H9 (cell line): ENCODE measurements at places on chromosomes 4 and X. TPM values are rescaled to one million over a fixed set of nuclear protein-coding genes. Genes with fewer than 3 reads are reported as not detected.

The PABPC1L2B gene
- 1.8 TPM in 2 replicates for total RNA-seq

The MAGEE2 gene
- total RNA-seq = not detected in 2 replicates

DNA sequence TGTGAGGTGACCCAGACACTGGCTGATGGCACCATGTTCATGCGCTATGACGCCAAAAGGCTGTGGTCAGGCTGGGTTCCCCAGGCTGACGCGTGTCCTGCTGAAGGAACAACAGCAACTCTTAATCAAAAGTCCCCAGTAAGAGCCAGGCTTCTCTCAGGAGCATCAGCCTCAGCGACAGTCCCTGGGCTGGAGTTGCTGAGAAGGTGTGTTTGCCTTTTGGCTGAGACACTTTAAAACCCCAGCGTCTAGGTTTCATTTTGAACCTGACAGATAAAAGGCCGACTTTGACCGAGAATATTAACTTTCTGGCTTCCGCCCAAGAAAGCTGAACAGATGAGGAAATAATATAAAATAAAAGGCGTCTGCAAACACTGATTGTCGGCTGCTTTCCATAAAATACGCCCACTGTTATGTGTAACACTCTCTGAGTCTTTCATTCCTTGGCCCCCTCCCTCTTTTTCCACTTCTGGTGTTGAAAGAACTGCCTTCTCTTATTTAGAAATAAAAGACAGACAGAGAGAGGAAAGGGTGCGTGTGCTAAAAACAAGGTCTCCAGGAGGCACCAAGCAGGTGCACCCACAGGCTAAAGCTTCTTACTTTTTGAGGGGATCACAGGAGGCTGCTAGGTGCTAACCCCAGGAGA is 373.6 kb downstream of the MID1IP1 start:
- no peak for DNase-seq

The GAGE13 gene
- not detected in 2 replicates for total RNA-seq

GRCh38 chr4:182264139-182264752 is 21.0 kb downstream of the TENM3 start:
- no peak for DNase-seq

- DNase-seq = no peak
Observed at GRCh38 chr4:33714971-33715370, 2529.3 kb downstream of the ARAP2 start.

The FAT4 gene
- total RNA-seq = 6.0 and 6.9 TPM in 2 replicates

DNA sequence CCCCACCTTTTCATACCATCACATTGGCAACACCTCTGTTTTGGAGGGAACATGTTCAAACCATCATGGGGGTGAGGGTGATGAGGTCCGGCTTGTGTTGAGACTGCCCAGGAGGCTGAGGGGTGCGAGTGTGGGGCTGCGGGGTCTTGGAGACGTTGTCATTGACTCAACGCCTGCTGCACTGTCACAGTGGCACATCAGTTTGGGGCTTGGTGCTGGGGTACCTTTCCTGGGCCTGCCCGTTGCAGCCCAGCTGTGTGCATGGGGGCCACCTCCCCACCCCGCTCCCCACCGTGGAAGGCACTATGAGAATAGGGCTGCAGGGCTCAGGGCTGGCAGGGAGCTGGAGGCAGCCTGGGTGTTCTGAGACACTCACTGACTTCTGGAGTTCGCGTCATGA is 2.3 kb downstream of the HTRA3 start:
- no peak for DNase-seq

The GPR119 gene
- not detected in 2 replicates for total RNA-seq
